ENCODE measurements at places on chromosomes 16 and 17. TPM values are rescaled to one million over a fixed set of nuclear protein-coding genes. Genes with fewer than 3 reads are reported as not detected.

The TP53TG3 gene
- polyA plus RNA-seq = not detected

The DNAH3 gene
- polyA plus RNA-seq = 0.03 TPM

The SOX9 gene
- polyA plus RNA-seq = 1.0 TPM

The ABCA6 gene
- polyA plus RNA-seq = 2.3 TPM

The NTN1 gene
- 0.38 TPM for polyA plus RNA-seq

The CLDN7 gene
- 6.0 TPM for polyA plus RNA-seq

The SAMD14 gene
- polyA plus RNA-seq = 1.9 TPM

The NHERF2 gene
- 71.2 TPM for polyA plus RNA-seq
